Activated T-cell treated with anti-CD3 and anti-CD28 coated beads for 1 hour (primary cell): ENCODE measurements at places on chromosomes 11 and 22.

DNA sequence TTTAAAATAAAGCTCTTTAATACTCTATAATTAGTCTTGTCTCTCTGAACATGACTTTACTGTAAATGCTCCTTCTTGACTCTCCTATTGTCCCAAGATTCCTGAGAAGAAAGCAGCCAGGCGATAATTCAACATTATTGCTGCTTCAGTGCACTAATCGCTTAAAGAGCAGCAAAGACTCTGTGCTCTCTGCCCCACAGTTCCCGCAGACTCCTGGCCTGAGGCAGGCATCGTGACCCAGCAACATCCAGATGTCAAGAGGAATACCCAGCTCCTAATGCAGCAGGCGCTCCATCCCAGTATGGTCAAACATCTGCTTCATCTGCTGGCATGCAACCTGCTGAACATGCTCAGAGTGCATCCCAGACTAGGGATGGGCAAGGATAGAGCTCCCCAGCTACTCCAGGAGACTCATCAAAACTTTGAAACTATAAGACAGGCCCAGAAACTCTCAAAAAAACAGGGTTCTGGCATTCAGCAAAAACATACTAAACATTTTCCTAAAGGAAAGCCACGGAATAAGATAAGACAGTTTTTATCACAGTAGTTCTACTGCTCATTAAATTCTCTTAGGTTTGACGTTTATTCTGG lies 270.0 kb downstream of the SOX6 start:
- DNase-seq: no peak

DNA sequence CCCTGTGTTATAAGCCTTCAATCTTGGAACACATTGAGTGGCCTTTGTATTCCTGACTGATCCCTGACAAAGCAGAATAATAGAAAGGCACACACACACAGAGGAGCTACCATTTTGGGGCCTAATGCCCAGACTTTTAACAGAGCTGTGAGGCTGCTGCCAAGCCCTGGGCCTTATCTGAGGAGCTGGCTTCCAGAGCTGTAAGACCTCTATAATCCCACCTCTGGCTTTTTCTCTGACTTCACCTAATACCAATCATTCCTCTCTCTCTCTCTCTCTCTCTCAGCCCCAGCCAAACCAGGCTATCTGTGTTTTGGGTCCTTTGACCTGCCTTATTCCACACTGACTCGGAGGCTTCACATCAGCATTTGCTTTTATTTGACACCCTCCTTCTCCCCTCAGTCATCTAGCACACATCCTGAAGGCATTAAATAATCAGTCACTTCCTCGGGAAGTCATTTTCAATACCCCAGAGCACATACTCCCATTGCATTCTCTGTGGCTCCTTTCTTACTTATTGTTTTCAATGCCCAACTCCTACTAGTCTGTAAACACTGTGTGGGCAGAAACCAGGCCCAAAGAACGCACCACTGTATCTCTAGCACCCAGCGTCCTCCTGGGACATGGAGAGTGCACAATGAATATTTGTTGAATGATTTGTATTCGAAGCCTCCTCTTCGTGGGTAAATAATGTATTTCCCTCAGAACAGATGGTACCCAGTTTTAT lies 21.2 kb upstream of the TRIM44 start:
- no peak for DNase-seq

DNA sequence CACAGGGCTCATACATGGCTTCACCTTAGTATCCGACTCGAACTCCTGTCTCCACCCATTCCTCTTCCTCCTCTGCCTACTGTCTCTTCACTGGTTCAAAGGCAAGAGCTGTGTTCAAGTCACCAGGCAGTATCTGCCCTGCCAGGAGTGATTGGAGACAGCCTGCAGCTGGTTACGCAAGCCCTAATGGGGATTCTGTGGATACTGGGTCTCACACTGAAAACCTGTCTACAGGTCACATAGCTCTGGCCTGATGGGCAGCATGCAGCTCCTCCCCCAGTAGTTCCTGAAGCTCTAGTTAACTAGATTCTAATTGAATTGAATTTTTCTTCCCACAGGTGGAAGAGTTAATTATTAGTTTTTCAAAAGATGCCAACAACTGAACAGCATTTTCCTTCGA lies 332.2 kb downstream of the TMEM135 start:
- DNase-seq: no peak

- no peak for DNase-seq
Observed at GRCh38 chr22:20503816-20504215, 3.6 kb upstream of the MED15 start.

DNA sequence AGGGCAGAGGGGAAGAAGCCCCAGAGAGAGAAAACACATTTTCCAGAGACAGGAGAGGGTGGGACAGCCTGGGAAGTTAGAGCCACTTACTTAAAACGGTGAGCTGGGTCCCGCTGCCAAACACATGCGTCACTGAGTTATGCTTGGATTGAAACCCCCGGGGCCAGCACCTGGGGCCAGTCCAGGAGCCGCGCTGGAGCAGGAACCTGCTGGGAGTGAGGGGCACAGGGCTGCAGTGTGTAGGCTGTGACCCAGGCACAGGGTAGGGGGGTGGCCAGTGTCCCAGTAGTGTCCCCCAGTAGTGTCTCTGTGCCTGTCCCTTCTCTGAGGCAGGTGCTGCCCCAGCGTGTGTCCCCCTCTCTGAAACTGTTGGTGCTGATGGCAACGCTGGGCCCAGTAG lies 5.2 kb downstream of the IGLL1 start:
- DNase-seq: no peak

GRCh38 chr11:63020671-63021291 lies 5.1 kb upstream of the SLC22A8 start:
- no peak for DNase-seq

DNA sequence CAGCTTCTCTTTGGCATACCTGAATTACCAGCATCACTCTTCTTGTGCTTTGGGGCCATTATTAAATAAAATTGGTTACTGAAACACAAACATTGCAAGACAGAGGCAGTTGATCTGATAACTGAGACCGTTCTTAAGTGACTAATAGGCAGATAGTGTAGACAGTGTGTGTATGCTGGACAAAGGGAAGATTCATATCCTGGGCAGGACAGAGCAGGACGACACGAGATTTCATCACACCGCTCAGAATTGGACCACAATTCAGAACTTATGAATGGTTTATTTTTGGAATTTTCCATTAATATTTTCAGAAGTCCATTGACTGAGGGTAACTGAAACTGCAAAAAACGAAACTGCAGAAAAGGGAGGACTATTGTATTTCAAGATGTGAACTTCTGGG lies 68.6 kb downstream of the LDLRAD3 start:
- no peak for DNase-seq

GRCh38 chr11:111462329-111462728 lies 49.9 kb downstream of the BTG4 start:
- DNase-seq: no peak
